Hippocampal formation (tissue), 2 donors: ENCODE measurements at places on chromosomes 11 and 22.

DNA sequence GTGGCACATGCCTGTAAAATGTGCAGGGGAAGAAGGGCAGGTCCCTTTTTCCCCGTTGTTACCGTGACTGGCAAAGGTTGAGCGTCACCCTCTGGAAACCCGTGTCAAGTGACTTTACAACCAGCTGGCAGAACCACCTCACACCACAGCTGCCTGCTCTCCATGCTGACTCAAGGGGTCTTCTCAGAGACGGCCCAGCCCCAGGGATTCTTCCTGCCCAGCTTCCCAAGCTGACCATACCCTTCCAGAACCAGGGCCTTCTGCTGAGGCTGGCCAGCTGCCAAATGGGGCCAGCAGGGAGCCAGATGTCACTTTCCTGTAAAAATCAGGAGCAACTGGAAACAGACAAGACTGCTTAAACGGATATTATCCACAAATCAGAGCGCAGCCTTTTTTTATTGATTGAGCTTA is 6.3 kb downstream of the PC start:
- DNase-seq: no peak

DNA sequence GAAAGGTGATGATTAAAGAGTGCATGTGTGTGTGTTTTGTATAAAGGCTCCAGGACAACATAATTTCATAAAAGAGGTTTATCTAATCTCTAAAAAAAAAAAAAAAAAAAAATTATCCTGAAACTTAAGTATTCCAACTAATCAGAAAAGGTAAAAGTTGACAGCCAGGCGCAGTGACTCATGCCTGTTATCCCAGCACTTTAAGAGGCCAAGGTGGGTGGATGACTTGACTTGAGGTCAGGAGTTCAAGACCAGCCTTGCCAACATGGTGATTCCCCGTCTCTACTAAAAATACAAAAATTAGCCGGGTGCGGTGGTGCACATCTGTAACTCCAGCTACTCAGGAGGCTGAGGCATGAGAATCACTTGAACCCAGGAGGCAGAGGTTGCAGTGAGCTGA is 632.7 kb upstream of the CHORDC1 start:
- no peak for DNase-seq

- no peak for DNase-seq
Observed at GRCh38 chr22:38867471-38868285, 4.3 kb downstream of the CBX6 start.

GRCh38 chr11:12815129-12815480 is 140.9 kb downstream of the TEAD1 start:
- DNase-seq: no peak

DNA sequence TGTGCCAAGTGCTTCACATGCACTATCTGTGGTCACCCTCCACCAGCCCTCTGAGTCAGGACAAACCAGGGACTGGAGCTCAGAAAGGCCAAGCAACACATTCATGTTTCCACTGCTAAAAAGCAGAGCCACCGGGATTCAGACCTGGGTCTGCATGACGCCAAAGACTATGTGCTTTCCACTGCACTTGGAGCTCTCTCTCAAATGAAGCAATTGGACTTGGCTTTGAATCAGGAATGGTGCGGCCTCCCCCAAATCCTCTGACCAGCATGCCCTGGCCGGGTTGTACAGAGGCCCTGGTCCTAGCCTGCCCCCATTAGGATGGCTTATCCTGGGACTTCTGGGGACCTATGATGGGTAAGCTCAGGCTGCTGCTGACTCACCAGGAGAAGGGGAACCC is 80.7 kb downstream of the PKNOX2 start:
- DNase-seq: no peak

GRCh38 chr22:50607659-50608020 is 7.0 kb downstream of the MAPK8IP2 start:
- no peak for DNase-seq

- DNase-seq: no peak
Observed at GRCh38 chr11:1869427-1870325, 16.8 kb downstream of the LSP1 start.

GRCh38 chr11:57370251-57370650 is 10.7 kb downstream of the PRG3 start:
- no peak for DNase-seq

DNA sequence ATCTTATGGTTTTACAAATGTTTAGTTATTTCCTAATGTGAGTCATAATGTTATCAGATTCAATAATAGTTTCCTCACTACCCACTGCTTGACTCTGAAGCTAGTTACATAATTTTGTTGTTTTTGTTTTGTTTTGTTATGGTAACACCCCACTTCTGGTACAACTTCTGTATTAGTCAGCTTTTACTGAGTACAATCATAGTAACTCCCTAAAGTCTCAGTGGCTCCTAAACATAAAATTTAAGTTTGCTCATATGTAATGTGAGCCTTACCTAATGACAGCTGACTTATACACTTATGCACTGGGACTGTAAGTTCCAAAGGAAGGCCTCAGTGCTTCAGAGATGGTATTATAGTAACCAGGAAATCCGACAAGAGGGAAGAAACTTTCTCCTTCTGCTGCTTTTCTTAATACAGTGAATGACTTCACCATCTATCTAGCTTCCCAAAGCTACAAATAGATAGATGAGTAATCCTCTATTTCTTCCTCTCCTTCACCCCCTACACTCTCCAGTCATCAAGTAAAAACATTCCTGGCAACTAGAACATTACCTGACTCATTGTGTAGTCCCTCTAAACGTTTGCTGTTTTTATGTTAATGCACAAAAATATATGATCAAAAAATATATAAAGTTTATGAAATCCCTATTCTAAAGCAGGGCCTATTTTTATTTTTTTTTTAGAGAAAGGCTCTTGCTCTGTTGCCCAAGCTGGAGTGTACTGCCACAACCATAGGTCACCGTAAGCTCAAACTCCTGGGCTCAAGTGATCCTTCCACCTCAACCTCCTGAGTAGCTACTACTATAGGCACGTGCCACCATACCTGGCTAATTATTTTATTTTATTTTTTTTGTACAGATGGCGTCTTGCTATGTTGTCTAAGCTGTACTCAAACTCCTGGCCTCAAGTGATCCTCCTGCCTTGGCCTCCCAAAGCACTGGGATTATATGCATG is 563.0 kb downstream of the SOX6 start:
- no peak for DNase-seq

DNA sequence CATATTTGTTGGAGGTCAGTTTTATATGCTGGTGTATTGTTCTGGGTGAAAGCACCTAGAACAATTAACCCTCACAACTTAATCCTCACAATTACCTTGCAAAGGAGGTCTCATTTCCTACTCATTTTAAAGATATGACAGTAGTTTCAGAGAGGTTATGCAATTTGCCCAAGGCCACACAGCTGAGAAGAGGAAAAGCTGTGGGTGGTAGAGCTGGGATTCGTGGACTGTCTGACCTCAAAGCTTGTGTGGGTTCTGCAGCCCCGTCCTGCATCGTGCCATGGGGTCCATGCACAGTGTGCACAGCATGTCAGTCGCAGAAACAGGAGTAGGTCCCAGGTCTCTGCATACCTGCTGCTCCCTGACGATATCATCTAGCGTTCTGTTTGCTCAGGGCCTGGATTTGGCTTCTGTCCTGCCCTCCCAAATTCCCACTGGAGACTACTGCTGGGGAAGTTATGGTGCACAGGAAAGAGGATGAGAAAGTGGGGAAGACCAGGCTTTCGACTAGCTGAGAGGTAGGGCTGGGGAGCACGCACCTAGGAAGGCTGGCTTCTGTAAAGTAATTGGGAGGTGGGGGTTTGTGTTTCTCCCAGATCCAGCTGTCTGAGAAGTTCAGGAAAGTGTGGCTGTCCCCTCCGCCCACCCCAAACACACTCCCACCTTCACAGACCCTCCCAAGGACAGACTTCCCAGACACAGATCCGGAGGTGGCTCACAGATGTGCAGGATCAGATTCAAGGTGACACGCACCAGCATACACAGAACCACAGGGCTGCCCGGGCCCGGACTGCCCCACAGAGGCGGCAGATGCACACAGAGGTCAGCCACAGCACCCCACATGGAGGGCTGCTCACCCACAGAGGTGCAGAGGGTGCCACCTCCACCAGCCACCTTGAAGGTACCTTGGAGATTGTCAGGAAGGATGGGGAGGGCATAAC is 2.0 kb downstream of the BACE1 start:
- no peak for DNase-seq

DNA sequence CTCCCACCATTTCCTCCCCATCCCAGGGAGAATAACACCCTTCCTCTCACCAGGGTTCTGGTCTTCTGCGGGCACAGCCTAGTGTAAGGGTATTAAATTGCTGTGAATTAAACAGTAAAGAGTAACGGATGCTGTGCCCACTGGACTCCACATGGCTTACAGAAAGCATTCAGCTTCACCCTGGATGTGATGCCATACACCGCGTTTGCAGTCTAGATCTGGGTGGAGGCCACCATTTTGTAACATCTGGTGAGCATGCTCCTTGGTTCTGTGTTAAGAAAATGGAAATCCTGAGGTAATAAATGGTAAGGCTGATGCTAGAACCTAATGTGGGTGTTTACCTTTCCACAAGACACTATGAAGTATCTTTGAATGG is 331.8 kb upstream of the B3GAT1 start:
- no peak for DNase-seq

DNA sequence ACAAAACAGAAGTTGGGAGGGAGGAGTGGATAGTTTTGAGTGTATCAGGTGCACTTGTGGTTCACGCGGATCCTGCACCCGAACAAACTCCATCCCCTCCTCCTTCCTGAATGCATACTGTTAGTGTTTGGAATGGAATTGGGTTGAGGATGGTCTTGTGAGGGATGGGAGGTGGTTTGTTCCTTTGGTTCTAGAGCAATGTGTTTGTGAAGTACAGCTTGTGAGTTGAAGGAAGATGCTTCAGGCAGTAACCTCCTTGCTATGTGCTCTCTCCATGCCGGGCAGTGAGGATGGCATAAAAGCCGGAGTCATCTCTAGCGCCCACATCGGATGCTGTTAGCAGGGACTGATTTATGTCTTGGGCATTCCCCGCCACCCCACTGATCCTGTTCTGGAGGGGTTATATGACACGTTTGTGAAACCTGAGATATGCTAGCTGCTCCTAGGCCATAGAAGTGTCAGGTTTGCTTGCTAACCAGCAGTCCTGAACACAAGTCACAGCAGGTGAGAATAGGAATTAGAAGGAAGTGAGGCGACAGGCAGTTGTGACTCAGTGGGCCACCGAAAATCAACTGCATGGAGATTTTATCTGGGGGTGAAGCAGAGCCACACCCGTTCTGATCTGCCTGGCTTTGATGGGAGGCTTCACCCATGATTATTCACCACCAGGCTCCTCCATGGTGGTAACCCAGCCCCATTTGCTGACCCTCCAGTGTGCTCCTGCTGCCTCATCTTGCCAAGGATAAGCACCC is 2.2 kb downstream of the BCR start:
- DNase-seq: no peak

- no peak for DNase-seq
Observed at GRCh38 chr22:49306632-49307480, 520.8 kb downstream of the BRD1 start.

- DNase-seq: no peak
Observed at GRCh38 chr11:16047073-16047472, 309.3 kb downstream of the SOX6 start.

DNA sequence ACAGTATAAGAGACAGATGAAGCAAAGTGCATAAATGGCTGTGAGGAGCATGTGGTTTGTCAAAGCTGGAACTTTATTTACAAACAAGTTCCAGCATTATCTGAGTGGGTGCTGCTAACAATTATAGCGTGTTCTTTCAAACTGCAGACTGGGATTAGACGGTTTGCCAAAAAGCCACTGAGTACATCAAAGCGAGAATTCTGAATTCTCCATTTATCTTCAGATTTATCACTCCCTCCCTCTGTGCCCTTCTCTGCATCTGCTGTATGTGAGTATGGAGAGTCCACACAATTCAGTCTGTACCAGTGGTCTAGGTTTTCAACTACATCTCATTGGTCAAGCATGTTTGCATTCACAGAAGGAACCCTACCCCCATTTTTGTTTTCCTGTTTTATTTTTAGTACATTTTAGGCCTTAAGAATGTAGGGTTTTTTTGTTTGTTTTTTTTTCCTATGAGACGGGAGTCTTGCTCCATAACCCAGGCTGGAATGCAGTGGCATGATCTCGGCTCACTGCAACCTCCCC is 18.1 kb upstream of the INCENP start:
- no peak for DNase-seq

DNA sequence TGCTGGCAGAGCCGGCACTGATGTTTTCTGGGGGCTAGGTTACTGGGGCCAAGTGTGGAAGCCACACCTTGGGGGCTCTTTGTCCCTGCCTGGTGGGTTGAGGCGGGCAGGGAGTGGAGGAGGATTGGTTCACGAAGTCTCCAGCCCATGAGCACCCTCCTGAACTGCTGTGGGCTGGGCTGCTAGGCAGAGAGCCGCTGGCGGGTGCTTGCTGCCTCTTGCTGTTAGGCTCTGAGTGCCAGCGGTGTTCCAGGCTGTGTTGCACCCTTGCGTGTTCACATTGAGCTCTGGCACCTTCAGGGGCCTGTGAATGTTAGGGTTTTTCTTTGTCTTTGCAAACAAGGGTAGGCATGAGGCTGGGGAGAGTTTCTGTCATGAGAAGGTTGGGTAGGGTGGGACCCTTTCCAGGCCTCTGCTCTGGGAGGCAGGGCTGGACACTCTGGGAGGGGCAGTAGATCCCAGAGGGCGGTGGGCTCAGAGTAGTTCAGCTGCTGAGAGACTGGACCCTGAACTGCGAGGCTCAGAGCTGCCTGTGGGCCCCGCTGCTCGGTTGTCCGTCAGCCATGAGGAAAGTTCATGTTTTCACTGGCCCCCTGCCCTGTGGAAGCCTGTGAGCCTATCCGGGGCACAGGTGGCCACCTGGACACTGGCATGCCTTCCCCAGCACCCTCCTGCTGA is 24.0 kb upstream of the TMEM191C start:
- no peak for DNase-seq

GRCh38 chr11:27373856-27374602 is 11.0 kb upstream of the CCDC34 start:
- DNase-seq: no peak

GRCh38 chr22:33923033-33923432 is 2.8 kb upstream of the LARGE1 start:
- DNase-seq: no peak

- DNase-seq: no peak
Observed at GRCh38 chr11:82907371-82907770, 5.8 kb downstream of the DDIAS start.

DNA sequence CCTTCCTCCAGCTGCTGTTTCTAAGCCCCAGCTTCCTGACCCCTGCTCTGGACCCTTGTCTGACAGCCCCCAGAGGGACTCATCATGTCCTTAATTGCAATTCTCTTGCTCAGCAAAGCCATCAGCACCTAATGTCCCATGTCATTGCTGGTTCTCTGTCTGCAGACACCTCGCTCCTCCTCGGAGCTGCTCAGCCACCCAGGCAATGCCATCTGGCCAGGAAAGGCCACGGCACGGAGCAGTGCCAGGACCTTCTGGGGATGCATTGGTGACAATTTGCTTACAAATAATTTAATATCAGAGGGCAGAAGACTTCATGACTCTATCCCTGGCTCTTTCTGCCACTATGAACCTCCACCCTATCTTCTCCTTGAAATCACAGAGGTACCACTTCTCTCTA is 107.0 kb upstream of the THY1 start:
- DNase-seq: no peak

- DNase-seq: no peak
Observed at GRCh38 chr11:68806931-68807844, 34.5 kb downstream of the CPT1A start.

DNA sequence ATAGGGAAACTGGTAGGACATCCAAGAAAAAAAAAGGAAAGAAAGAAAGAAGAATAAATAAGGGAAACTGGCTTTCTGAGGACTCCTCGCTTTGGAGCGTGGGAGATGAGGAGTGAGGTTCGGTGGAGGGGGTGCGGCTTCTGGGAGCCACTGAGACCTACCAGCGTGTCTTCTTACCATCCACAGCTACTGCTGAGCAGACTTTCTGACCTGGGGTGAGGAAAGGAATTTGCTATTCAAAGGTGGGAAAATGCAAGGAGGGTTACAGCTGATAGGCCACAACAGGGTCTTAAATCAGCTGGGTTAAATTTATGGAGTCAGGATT is 488 bp upstream of the SELENOM start:
- no peak for DNase-seq
